Panc1 (cell line): ENCODE measurements at places on chromosomes 12 and 14. TPM values are rescaled to one million over a fixed set of nuclear protein-coding genes. Genes with fewer than 3 reads are reported as not detected.

GRCh38 chr12:132597333-132598316 lies 12.8 kb downstream of the LRCOL1 start:
- DNase-seq: no peak

DNA sequence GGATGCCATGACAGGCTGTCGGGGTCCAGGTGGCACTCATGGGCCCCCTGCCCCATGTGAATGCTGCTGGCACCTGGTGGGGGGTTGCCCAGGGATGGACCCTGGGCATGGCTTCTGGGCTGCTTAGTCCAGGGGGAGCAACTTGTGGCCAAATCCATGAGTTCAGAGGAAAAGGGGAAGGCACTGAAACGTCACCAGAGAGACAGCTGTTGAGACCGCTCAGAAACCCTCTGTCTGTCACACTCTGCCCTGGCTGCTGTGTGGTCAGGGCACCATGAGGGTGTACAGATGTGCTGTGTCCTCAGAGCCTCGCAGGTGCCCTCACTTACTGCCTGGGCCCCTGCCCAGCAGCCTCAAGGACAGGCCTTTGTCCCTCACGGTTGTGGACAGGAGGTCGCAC lies 9.4 kb downstream of the CLBA1 start:
- no peak for DNase-seq

- DNase-seq: no peak
Measured at GRCh38 chr12:115013236-115013981, 329.4 kb upstream of the TBX3 start.

Gene NID2
- 0.36 TPM for total RNA-seq

GRCh38 chr12:91326058-91327027 lies 143.7 kb upstream of the DCN start:
- peak; percentile 20 for DNase-seq

Gene STAB2
- total RNA-seq: not detected
